KG1 (cell line): ENCODE measurements at places on chromosomes 13 and 19.
A peak's percentile ranks its signal among the peaks of the same experiment; 100 is the strongest.

DNA sequence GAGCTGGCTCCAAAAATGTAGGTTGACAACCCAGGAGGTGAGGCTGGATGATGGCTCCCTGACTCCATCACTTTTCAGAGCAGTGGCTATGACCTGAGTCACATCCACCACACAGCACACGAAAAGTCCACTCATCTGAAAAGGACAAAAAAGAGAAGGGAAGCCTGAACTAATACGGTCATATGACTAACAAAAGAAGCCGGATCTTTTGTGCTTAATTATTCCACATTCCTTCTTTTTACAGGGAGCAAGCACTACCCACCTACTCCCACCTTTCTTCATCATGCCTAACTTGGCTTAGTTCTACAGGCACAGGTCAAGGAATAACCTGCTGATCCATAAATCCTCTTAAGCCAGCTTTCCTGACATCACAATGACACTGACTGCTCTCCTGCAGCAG is 601.3 kb upstream of the MIR17HG start:
- no peak for DNase-seq

DNA sequence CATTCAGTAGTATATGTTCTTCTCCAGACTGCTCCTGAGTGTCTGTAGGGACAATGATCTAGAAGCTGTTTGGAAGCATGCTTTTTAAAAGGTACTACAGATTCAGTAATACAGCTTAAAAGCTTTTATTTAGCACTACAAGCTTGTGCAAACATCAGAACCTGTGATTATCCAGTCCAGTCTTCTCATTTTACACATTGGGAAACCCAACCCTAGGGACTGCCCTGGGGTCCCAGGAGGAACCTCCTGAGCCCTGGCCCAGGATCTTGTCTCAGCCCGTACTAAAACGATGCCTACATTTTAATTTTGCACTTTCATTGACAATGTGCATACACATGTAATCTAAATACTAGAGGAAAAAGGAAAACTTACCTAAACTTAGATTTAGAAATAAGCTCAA is 12.5 kb downstream of the DOCK9 start:
- DNase-seq: no peak

DNA sequence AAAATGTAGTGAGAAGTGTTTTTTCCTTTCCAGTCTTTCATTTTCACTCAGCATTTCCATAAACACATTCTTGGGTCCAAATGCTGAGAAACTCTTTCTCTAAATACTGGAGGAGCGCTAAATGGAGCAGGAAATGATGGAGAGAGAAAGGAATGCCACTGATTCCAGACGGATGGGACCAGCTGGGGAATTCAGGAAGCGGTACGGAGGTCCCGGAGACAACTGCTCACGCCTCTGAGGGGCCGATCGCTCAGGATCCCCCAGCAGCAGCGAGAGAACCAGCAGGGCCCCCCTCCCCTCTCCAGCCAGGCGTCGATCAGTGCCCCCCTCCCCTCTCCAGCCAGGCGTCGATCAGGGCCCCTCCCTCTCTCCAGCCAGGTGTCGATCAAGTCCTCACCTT is 13.2 kb downstream of the RASA3 start:
- DNase-seq: no peak

GRCh38 chr19:34096020-34096915 is 76.0 kb upstream of the LSM14A start:
- DNase-seq: peak; percentile 2

DNA sequence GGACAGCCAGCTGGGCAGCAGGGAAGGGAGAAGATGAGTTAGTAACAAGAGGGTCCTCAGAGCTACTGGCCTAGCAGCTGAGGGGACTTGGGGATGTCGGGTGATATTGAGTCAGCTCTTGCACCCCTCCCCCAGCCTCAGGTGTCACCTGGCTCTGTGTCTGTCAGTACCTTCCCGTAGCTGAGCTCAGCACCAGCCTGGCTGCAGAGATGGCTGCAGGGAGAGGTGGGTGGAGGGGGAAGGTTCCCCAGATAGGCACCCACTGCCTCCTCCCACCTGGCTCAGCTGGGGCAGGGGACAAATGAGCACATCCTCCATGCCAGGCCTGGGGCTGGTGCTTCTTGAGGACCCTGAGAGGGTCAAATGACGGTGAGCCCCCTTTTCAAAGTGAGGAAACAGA is 6.8 kb upstream of the KPTN start:
- DNase-seq: no peak

GRCh38 chr19:54928299-54928698 is 19.0 kb downstream of the NLRP7 start:
- no peak for DNase-seq

- peak; percentile 86 for DNase-seq
Observed at GRCh38 chr13:113209336-113209758, at the start of gene CUL4A. Gene CUL4A, plus strand, starts transcription at chr13:113209613. Its CDS starts 15 bp downstream, at chr13:113209628.

- DNase-seq: no peak
Observed at GRCh38 chr19:11856596-11857250, 8.2 kb downstream of the ZNF439 start.

DNA sequence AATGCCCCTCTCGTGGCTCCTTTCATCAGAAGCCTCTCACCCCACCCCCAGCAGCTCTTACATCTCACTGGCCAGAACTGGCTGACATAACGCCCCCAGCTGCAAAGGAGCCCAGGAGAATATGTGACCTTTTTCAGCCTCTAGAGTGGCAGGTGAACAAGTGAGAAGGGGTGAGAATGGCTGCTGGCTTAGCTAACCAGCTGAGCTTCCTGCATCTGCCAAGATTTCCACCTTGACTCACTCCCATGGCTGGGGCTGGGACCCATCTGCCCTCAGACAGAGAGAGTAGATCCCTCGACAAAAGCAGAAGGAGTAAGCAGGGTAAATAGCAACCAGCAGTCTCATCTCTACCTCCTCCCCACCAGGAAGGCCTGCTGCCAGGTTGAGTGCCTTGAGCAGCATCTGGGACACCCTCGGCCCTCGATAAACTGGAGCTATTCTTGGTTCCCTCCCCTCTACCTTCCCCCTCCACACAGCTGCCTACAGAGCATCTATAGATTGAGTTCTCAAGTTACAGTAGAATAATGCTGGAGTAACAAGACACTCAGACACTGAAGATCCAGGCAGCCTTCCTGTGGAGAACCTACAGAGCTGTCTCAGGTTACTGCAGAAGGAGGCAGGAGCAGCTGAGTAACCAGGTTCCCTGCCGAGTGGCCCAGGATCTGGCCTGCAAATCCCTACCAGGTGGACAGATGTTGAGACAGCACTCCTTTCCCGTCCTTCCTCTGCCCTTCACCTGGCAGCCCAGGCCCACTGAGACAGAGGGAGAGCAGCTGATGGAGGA is 15.5 kb downstream of the KASH5 start:
- no peak for DNase-seq

- no peak for DNase-seq
Observed at GRCh38 chr13:26664876-26665275, 95.7 kb downstream of the GPR12 start.
